Smooth muscle cell of the brain vasculature (primary cell): ENCODE measurements at places on chromosomes 2 and 18.

- DNase-seq: peak; percentile 56
Measured at GRCh38 chr2:122643725-122644329, 888.4 kb downstream of the TSN start.

DNA sequence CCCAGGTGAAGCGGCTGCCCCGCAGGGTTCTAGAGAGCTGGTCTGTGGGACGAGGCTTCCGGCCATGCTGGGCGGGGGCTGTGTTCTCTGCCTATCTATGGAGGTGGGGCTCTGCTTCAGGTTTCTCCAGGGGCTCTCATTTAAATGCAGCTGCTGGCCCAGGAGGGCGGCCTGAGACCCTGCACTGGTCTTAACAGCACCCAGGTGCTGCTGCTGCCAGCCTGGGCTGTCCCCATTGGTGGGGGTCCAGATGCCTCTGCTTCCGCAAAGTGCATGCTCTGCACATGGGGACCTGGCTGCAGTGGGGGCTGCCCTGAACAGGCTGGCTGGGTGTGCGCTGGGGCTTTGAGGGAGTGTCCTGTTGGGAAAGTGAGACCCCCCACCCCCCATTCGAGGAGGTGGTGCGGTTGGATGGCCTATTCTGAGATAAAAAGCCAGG, 29.7 kb upstream of the ALLC start:
- DNase-seq: no peak

- DNase-seq: no peak
Measured at GRCh38 chr18:23260926-23261590, 125.8 kb downstream of the CABLES1 start.

GRCh38 chr2:156340377-156340776, 7.9 kb upstream of the NR4A2 start:
- DNase-seq: no peak

- DNase-seq: no peak
Measured at GRCh38 chr2:238015705-238016104, 45.1 kb upstream of the SCLY start.

DNA sequence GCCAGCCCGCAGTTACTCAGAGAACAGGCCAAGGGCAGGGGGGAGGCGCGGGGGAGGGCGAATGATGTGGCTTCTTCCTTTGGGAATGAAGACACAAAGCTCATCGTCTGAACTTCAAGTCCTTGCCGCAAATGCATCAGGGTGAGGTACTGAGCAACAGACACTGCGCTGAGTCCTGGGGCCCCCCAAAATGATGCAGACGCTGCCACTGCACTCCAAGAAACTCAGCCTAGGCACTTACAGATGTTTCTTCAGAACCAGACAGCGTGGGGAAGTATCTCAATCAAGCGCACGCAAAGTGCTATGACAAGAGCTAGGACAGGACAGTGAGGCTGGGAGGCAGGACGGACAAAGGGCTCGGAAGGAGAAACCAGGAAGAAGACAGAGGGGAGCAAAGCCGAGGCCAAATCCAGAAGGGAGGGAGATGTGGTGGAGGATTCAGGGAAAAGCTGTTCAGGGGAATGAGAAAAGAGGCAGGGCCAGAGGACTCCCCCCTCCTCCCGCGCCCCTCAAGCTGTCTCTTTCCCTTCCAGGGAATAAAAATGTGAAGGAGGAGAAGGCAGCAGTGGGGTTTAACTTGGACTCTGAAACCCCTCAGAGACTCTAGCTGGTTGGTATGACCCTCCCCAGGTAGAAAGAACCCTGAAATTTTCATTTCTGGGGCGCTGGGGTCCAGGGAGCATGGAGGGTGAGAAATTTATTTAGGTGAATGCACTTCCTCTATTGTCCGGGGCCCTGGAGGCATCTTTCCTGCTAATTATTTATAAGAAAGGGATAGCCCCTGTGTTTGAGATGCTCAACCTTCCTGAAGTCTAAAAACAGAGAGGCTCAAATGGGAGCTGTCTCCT, 34.9 kb downstream of the CIB4 start:
- no peak for DNase-seq

GRCh38 chr2:26598336-26598995, 42.7 kb downstream of the CIB4 start:
- DNase-seq: no peak

DNA sequence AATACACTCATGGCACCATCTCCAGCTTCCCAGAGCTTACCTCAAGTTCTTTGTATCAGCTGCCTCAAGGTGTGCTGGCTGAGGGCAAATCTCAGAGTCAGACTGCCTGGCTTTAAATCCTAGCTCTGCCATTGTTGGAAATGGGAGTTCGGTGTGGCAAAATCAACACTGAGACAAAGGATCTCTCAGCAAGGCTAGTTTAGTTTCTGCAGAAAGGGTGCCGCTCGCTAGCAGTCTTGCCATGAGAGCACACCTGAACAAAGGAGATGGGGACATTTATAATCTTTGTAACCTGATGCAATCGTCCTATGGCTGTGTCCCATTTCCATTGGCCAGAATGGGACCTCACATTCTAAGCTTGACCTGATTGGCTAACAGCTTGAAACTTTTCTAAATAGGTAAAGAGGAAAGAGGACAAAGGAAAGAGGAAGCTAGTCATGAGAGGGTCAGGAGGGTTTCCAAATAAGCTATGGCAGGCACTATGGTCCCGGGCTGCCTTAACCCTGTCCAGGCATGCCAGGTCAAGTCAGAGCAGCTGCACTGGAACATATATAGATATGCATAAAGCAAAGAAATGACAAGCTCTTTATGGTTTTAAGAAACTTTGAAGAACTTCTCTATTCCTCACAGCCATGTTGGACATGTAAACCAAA, 4.3 kb upstream of the UBE2F start:
- no peak for DNase-seq

GRCh38 chr2:178227187-178227586, 32.9 kb downstream of the OSBPL6 start:
- DNase-seq: no peak

- no peak for DNase-seq
Measured at GRCh38 chr2:217934321-217935131, 68.3 kb downstream of the TNS1 start.

- DNase-seq: no peak
Measured at GRCh38 chr2:38079116-38080052, 3.4 kb upstream of the CYP1B1 start.

- DNase-seq: no peak
Measured at GRCh38 chr2:12465631-12466135, 251.1 kb upstream of the TRIB2 start.

GRCh38 chr2:162768656-162769055, 69.9 kb downstream of the KCNH7 start:
- no peak for DNase-seq

DNA sequence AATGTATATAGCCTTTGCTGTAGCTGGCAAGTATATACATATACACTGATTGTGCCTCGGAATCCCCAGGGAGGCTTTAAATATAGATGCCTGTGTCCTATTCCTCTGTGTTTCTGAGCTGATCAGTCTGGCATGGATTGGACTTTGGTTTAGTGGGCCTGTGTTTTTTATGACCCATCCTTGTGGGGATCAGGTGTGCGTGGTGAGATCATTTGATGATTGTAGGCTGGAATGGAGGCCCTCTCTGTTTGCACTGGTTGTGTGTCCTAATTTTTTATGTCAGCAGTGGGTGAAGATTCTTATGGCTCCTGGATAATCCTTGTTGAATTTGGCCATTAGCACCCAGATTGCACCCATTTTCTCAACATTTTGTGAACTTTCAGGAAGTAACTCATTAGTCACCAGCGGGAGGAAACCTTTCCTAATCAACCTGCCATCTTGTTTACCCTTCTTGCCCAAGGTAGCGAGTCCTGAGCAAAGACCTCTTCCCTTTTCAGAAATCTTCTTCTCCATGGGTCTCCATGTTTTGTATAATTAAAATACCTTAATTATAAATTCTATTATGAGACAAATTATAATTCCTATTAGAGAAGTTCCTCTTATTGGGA, 75.8 kb downstream of the UGGT1 start:
- DNase-seq: no peak

DNA sequence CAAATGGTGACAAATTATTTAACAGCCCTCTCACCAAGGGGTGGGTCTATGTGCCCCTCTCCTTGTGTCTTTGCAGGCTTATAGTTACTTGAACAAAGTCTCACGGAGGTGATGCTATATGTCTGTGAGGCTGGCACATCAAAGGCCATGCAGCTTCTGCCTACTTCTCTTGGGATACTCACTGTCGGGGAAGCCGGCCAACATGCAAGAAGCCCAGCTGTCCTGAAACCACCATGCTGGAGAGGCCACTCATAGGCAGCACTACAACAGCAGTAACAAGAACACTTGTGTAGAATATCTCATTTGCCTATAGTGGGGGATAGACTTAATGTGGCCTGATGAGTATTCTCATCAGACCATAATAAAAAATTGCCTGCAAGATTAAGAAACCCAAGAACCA, 233.7 kb upstream of the NCKAP5 start:
- no peak for DNase-seq

- no peak for DNase-seq
Measured at GRCh38 chr2:140654565-140654964, 1476.3 kb downstream of the LRP1B start.

GRCh38 chr2:188345020-188345419, 53.3 kb downstream of the GULP1 start:
- no peak for DNase-seq

GRCh38 chr18:31325051-31325450, 7.1 kb downstream of the DSG1 start:
- DNase-seq: peak; percentile 80

GRCh38 chr2:55807900-55808299, 114.3 kb upstream of the PNPT1 start:
- DNase-seq: no peak

- no peak for DNase-seq
Measured at GRCh38 chr2:142865924-142866323, 11.5 kb upstream of the KYNU start.

GRCh38 chr2:174632841-174633622, 35.4 kb upstream of the WIPF1 start:
- DNase-seq: no peak

DNA sequence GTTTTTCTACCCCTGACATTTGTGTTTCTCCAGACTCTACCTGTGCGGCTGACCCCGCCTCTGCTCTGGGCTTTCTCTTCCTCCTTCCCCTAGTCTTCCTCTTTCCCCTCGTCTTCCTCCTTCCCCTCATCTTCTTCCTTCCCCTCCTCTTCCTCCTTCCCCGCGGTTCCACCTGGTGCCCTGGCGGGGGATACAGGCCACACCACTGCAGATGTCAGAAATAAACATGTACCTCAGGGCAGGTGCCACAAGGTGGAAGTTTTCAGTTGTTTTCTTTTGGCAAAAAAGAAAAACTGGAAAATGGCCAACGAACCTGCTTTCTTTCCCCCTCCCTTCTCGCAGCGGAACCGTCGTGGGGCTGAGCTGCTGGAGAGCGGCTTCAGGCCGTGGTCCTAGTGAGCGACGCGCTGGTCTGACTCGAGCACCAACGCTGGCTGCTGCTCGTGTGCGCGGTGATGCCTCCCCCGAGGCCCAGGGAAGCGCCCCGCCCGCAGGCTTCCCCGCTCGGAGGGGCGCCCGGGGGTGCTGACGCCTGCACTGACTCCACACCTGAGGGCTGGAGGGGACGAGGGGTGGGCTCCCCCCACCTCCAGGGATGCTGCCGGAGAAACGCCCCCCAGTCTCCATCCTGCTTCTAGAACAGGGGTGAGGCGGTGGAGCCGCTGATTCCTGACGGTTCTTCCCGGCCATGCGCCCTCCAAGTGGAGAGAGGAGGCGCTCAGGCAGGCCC, 83.7 kb upstream of the ZNF516 start:
- DNase-seq: no peak

DNA sequence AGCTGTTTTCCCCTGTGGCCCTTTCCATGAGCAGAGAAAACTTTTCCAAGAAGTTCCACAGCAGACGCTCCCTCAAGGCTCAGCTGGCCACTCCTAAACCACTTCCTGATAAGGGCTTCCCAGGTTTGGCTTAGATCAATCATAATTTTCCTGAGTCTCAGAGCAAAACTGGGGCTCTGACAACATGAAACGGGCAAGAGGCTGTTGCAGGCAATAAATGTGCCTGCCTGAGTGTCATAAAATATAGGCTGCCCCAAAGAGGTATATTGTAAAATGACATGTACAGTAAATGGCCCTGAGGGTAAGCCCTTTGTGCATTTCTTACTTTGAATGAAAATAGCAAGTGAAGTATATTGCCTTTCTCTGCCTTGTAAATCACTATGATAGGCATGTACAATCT, 105.6 kb upstream of the UXS1 start:
- DNase-seq: no peak

- DNase-seq: no peak
Measured at GRCh38 chr18:74861154-74861553, 263.5 kb downstream of the ZNF407 start.

- no peak for DNase-seq
Measured at GRCh38 chr18:35572644-35573043, 8.9 kb upstream of the GALNT1 start.

DNA sequence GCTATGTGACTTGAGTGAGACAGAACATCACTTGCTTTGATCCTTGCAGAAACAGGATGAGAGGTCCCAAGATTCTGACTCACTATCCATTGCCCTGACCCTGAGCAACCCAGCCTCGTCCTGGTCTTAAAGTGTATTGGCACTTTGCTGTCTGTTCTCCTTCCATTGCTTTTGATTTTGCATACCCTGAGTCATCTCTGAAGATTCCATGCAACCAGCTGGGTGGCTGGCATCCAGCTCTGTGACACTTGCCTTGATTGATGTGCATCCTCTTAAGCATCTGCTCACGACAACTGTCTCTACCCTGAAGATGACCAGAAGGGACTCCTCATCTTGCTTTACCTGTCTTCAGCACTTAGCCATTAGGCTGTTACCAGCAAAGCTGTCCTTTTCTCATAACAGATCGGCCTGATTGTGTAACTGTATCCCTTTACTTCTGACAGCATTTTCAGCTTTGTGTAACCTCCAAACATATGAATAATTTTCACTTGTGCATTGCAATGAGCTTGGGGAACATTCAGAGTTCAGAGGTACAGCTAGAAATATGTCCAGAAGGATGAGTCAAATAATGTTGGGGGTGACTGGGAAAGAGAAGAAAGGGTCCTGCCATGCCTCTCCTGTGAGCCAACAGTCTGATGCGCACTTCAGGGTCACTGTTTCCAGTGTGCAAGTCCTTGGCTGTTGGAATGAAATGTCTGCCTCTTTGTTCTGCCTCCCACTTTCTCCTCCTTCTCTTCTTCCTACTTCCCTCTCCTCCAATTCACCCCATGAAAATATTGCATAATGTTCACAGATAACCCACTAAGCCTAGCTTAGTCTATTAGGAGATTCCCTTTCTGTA, 249.7 kb upstream of the OSR1 start:
- peak; percentile 12 for DNase-seq
